Activated T-cell treated with anti-CD3 and anti-CD28 coated beads, Interleukin-2, amount 50 U/mL, for 1 hour (primary cell): ENCODE measurements at places on chromosomes 11 and 22.
A peak's percentile ranks its signal among the peaks of the same experiment; 100 is the strongest.

DNA sequence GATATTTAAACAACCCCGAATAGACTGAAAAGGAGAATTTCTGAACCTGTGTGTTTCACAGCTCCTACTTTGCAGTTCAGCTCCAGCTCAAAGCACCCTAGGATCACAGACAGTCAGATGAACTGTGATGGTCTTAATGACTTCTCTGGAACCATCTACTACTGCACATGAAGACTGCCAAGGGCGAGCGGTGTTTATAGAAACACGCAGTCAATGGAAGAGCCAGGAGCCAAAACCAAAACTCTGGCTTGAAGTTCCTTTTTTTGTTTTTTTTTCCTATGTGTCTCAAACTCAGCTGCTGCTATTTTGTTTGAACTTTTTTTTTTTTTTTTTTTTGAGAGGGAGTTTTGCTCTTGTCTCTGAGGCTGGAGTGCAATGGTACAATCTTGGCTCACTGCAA is 382.6 kb upstream of the SYN3 start:
- DNase-seq, result no peak

DNA sequence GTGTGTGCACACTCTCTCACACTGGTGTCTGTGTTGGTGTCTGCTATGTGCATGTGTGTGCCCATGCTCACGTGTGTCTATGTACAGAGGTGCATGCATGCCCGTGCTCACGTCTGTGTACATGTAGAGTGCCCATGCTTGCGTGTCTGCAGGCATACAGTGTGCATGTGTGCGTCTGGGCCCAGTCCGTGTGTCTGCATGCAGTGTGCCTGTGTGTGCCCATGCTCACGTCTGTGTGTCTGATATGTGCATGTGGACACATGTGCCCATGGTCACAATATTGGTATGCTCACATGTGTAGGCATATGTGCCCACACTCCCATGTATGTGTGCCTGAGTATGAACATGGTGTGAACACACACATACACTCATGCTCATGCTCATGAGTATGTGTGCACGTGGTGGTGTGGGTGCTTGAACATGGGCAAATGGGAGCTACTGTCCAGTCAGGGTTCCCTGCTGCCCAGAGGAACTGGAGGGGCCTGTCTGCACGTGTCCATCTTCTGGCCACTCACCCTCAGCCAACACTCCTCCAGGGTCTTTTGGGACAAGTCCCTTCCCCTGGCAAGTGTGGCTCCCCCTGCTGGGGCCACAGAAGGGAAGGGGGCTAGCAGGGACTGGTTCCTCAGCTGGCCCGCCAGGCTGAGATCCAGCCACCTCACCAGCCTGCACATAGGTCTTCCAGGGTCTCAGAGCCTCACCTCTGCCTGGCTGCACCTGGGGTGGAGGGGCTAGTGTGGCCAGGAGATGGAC is 7.3 kb upstream of the TBX1 start:
- DNase-seq, result no peak

- no peak for DNase-seq
These were observed 199.7 kb downstream of the C11orf91 start for GRCh38 chr11:33500861-33501479.

- no peak for DNase-seq
These were observed 117.3 kb downstream of the KCNQ1OT1 start for GRCh38 chr11:2582351-2582945.

- no peak for DNase-seq
These were observed 30.8 kb downstream of the PDGFB start for GRCh38 chr22:39214006-39214382.

GRCh38 chr11:24198481-24198880 is 298.4 kb upstream of the LUZP2 start:
- no peak for DNase-seq

GRCh38 chr11:100203789-100204188 is 483.3 kb upstream of the ARHGAP42 start:
- no peak for DNase-seq

- no peak for DNase-seq
These were observed 1.3 kb downstream of the FAM181B start for GRCh38 chr11:82732348-82732733.

- DNase-seq, result peak; percentile 55
These were observed 11.9 kb upstream of the SH3BP1 start for GRCh38 chr22:37627545-37627944.

DNA sequence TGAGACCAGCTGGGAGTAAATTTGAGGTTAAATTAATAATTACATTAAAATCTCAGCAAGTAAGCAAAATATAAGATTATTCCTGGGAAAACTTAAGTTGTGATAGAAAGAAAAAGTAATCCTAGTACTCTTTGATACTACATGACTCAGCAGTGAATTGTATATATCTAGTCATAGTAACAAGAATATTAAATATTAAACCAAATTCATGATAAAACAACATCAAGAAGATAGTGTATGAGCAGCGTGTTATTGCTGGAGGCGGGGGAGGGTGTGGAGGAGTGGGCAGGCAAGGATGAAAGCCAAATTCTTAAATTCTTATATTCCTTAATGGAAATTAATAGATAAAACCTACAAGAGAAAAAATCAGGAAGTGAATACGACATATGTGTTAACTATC is 95.2 kb downstream of the WT1 start:
- DNase-seq, result no peak

GRCh38 chr22:34805771-34806170 is 260.2 kb upstream of the ISX start:
- no peak for DNase-seq

DNA sequence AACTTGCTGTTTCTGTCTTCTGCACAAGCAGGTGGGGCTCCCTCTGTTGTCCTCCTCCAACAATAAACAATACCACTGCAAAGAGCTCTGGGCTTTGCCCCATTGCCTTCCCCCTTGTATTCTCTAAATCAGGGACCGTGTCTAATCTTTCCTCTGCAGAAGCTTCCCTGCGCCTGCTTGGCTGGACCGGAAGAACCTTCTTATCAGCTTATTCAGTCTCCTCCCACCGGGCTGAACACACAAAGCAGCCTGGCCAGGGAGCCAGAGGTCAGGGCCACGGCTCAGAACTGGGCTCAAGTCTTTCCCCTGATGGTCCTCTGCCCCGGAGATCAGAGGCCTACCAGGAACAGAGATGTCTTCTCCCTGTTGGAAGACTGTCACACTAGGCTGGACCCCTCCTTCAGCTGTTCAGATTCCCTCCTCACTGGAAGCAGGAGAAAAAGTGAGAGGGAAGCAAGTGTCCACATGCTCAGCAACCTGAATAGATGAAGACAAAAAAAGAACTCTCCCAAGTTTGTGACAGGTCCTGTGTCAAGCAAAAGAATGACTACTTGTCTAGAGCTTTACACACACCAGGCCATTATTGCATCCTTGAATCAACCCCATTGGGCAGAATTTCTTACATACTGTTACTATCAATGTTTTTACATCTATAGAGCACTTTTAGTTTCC is 63.7 kb downstream of the RAB30 start:
- DNase-seq, result no peak

- DNase-seq, result no peak
These were observed 137.8 kb upstream of the BDNF start for GRCh38 chr11:27837895-27838563.

DNA sequence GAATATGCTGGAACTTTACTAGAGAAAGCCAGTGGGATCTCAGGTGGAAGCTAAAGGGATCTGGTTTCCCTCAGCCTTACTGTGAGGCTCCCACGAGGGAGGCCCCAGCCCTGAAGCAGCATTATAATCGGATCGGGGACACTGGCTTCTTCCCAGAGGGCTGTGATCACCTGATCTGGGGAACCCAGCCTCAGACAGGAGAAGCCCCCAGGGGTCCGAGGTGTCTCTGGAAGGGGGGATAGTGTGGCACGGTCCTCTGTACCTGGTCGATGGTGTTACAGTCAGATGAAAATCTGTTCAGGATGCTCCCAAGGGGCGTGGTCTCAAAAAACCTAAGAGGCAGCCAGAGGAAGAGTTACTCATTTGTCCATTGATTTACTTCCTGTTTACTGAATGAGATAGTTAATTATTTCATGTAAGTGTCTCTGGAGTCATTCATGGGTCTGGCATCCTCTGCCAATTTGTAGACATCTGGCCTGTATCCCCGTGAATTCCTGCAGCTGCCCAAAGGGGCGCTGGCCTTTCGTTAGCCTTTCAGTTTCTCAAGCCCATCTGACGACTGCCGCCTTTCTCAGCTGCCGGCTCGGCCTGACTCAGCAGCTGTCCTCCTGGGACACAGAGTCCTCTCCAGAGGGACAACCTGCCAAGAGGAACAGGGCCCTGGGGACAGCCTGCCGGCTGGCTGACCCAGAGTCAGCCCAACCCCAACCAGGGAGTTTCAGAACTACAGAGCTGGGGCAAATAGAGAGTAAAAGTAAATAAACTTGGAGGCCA is 17.0 kb upstream of the KCNJ11 start:
- no peak for DNase-seq

- no peak for DNase-seq
These were observed 214.5 kb upstream of the UBASH3B start for GRCh38 chr11:122440811-122441665.

- DNase-seq, result no peak
These were observed 10.1 kb downstream of the NAV2 start for GRCh38 chr11:19722702-19723101.

DNA sequence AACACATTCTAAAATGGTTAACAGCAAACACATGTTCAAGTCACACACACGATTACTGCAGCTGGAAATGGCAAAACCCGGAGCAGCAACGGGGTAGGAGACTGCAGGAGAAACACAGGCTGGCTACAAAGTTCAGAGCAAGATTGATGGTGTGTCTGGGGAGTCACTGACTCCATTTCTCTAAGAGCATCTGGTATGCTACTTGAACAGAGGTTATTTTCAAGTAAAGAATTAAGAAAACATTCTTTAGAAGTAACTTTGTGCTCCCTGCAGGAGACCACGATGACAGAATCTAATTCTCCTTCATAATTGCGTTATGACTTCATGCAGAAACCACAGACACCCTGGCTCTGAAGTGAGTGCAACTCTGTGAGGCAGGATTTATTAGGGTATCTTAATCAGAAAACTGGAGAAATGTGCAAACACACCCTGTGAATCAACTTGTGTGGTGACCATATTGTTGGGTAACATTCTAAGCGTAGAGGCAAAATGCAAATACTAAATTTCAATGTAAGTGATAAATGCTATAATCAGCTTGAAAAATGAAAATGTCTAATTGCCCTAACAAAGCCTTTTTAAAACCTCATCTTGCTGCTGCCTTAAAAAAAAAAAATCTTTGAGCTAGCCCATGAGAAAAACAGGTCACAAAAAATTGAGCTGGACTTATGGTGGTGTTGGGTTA is 303.0 kb downstream of the CADM1 start:
- no peak for DNase-seq

- DNase-seq, result no peak
These were observed 13.6 kb downstream of the INCENP start for GRCh38 chr11:62137276-62137861.

DNA sequence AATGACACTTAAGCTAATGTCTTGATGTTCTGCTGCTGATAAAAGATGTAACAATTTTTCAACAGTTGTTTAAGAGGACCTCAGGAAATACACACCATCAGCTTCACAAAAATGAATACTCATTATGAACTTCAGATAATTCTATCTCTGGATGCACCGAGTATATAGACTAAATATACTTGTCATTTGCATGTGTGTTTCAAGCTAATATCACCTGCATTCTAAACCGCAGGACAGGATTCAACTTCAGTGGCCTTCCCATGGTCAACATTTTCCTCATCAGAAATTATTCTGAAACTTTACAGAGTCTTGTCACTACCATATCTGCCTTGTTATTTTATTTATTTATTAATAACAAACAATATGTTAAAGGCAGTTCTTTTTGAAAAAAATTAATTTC is 717.0 kb upstream of the CCDC179 start:
- DNase-seq, result no peak

DNA sequence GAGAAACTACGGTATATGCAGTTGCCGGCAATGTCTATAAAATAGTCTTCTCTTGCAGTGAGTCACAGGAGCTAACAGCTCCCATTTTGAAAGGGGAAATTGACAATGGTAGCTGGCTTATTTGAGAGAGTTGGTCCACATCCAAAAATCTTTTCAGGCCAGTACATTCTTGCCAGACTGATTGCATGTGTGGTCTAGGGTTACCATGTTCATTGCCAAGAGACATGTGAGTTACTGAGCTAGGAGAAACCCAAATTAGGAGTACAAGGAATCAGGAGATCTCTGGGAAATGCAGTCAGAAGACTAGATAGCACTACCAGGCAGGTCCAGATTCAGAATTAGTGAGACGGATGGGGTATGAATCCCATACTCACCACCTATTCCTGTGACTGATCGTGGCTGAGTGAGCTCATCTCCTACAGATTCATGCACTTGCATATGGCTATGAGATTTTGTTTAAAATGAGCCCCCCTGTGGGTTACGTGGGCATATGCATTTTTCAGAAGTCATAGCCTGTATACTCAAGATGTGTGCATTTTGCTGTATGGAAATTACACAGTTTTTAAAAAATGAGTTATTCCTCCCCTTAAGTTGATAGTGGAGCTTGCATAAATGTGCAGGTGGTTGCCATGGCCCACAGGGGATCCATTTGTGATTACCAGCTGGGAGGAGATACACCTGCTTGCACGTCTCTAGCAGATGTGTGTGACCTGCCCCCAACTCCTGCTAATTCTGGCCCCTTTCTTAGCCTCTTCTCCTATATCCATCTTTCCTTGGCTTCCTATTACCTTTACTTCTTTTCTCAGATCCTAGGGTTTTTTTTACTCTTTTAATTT is 102.7 kb downstream of the COMMD9 start:
- DNase-seq, result no peak

- peak; percentile 71 for DNase-seq
These were observed 30.8 kb upstream of the LRRC10B start for GRCh38 chr11:61477727-61478148.

- no peak for DNase-seq
These were observed 4.1 kb upstream of the SLC25A18 start for GRCh38 chr22:17559188-17559587.

- no peak for DNase-seq
These were observed 1.1 kb upstream of the GSTT4 start for GRCh38 chr22:24006207-24006913.
